Stimulated activated CD4-positive, alpha-beta T cell treated with anti-CD3 and anti-CD28 coated beads, Interleukin-1b, Interleukin-23, amount 100 ng/mL, for 24 hours (primary cell): ENCODE measurements at places on chromosomes 4 and X.

GRCh38 chr4:56360071-56360470 lies 27.2 kb downstream of the AASDH start:
- DNase-seq = no peak

GRCh38 chrX:44731160-44731559 lies 112.7 kb upstream of the DUSP21 start:
- no peak for DNase-seq

- no peak for DNase-seq
Measured at GRCh38 chr4:25585901-25586523, 69.6 kb upstream of the SLC34A2 start.

DNA sequence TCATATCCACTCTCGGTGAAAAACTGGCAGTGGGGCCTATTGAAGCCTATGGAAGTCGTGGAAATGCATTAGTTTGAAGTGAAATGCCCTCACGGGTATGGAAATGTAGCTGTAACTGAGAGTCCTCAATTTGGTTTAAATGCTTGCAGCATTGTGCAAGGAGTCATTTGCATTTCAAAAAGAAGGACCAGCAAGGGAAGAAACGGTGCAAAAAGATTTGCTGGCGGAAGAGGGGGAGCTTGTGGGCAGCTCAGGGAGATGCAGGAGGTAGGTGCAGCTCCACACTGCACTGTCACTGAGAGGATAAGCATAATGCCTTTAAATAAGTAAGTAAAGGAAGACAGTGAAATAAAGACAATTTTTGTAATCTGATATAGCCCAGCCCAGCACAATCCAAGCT lies 400.4 kb upstream of the DIPK2B start:
- DNase-seq = no peak

DNA sequence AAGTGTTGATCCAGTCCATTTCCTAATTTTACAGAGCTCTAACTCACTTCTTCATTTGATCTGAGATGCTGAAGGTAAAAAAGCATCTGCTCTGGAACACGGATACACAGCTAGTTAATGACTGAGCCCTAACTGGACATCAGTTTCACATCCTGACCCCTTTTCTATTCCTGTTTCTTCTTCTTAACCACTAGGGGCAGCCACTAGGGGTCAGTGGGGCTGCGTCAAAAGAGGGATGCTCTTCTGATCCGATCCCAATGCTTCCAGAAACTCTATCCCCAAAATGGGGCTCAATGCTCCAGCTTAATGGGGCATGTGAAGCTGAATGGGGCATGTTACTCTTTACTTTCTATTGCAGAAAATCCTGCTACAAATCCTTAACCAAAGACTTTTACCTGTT lies 33.4 kb upstream of the PHKA2 start:
- DNase-seq = no peak

- peak; percentile 68 for DNase-seq
Measured at GRCh38 chrX:9942086-9942485, 25.1 kb upstream of the CLDN34 start.

DNA sequence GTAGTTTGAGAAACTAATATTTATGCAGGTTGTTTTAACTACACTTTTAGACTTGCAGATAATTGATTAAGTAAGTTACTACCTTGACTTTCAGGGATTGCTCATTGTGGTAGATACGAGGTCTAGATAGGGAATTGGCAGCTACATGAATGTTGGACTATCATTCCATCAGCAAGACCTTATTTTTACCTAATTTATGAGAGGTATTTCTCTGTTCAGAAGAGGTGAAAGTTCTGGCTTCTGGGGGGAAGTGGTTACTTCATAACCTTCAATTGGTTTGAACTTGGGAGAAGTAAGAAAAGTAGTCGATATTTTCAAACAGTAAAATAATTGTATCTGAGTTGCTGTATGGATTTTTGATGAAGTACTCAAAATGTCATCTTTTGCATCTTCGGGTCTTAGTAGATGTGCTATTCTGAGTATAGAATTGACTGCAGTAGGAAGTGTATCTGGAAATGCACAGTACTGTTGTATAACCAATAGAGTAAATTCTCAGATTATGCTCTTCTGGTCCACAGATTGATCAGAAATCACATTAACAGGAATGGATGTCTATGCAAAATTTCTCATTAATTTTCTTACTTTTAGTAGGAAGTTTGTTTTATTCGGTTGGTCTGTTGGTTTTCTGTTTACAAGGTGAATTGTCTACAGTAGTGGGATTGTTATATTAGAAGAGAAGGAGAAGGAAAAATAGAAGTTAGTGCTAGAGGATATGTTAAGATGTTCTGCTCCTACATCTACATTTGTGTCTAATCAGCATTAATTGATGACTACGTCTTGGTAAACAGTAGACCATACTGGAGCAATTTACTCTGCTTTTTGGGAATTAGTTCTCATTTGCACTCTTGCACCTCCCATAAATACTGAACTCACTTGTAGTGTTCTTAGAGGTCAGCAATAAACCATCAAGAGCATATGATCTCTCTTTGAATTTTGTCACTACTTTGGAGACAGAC lies 3.0 kb downstream of the NFKB1 start:
- DNase-seq = no peak

DNA sequence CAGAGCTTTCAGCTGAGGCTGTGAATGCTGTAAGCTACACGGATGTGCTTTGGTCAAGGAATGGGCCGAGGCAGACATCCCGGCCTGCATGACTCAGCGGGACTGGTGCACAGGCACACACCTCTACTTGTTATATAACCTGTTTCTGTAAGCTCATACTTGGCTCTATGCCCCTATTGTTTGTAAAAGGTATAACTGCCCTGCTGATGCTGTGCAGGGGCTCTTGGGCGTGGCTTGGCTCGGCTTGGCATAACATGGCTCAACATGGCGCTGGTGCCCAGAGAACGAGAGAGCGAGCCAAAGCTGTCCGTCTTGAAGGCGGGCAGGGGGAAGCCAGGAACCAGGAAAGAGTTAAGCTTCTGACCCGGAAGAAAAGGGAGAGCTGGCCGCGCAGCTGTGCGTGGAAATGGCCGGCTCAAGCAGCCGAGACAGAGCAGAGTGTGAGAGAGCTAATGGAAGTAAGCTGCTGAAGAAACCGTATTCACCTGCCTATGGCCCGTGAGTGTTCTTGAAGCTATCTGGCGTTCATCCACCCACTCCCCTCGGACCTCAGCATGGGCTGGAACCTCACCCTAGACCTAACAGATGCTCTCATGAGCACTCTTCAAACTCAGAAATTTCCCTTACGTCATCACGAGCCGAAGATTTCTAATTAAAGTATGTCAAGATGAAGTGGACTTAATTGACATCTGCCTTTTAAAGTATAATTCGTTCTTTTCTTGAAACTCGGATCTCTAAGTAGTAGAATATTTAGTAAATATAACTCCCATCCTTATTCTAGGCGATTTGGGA lies 286.3 kb upstream of the AGA start:
- no peak for DNase-seq

GRCh38 chr4:123984886-123985285 lies 588.3 kb downstream of the SPRY1 start:
- DNase-seq = no peak

DNA sequence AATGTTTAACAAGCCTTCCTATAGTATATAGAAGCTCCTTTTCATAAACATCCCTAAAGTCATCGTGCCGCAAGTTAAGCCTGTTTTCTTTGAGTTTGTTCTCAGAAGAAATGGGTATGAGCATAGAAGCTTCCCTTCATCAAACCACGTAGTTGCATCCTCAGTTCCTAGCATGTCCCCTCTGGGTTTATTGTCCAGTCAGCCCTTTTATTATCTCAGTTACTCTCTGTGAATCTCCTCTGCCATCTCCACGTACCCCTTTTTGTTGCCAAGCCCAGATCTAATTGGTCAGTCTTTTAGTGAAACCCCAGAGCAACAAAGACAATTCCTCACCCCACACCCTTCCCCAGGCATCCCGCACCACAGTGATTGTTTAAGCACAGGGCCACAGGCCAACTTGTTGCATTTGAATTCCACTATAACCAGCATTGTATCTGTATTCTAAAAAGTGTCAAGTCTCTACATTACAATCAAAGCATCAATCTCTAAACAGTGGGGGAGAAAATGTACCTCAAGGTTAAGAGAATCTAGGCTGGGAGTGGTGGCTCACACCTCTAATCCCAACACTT lies 12.4 kb upstream of the TRIM2 start:
- no peak for DNase-seq

DNA sequence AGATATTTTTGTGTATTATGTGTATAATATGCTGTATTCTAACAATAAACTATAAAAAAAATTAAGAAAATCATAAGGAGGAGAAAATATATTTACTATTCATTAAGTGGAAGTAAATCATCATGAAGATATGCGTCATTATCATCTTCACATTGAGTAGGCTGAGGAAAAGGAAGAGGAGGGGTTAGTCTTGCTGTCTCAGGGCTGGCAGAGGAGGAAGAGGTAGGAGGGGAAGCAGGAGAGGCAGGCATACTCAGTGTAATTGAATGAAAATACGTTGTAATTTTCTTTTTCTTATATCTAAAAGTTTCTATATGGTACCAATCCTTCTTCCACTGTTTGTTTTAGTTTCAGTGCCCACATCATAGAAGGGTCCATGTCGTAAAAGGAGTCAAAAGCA lies 9.8 kb upstream of the TMEM185A start:
- DNase-seq = no peak

GRCh38 chr4:8900588-8900987 lies 28.9 kb upstream of the HMX1 start:
- DNase-seq = no peak
